ENCODE measurements at places on chromosomes 6 and 20.

DNA sequence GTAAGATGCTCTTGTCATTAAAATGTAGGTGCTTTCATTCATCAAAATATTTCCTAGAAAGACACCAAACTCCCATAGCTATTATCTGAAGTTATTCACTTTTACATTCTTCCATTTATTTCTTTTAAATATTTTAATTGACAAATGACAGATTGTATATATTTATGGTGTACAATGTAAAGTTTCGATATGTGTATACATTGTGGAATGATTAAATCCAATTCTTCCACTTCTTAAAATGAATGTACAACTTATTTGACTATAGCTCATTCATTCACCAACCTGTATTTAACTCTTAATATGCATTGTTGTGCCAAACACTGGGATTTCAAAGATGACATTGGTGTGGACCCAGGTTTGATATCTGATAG, 41.0 kb downstream of the CCN2 start:
- DNase-seq: no peak

- DNase-seq: no peak
Observed at GRCh38 chr6:39684790-39685488, 40.3 kb downstream of the KIF6 start.

DNA sequence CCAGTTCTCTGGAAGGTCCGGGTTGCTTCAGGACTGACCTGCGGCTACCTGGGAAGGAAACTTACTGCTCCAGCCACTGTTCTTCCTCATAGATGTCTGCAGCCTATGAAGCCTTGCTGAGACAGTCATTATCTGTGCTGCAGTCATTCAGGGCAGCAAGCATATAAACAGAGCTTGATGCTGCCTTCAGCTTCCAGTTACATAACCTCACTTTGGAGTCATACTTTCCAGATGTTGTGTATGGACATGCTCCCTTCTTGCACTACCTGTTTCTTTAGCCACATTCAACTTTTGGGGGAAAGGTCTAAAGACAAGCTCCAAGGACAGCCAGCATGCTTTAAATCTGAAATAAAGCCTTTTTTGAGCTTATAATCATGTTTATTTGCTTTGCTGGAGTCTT, 98.1 kb downstream of the SLC24A3 start:
- no peak for DNase-seq

GRCh38 chr6:15527838-15528617, 134.8 kb downstream of the DTNBP1 start:
- DNase-seq: no peak

GRCh38 chr20:58800134-58800871, 50.4 kb downstream of the GNAS-AS1 start:
- DNase-seq: no peak

DNA sequence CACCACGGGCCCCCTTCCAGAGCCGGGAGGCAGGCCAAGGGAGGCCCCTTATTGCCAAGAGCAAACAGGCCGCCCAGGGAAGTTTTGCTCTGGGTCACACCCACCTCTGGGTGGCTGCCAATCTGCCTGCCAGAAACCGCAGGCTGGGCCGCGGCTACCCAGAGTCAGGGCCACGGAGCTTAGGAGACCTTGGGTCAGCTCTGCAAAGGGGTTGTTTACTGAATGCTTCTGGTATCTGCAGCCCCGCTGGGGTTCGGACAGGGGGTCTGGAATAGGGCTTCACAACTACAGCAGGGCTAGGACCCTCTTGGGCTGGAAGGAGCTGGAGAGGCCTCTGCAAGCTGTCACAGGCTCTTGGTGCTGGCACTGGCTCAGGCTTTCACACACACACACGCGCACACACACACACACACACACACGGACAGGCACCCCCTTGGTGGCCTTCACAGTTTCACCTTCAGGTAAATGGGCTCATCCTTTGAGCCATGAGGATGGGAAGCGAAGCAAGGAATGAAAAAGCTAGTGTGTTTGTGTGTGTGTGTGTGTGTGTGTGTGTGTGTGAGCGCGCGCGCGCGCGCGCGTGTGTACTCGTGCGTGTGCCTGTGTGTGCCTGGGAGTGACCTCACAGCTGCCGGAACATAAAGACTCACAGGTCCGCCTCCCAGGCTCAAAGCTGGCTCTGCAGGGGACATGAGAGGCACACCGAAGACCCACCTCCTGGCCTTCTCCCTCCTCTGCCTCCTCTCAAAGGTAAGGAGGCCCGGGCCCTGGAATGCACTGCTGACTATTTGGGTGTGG, at the start of gene CCN5:
Gene CCN5, plus strand, starts transcription at position 669 of the 798 bp plus-strand sequence. Its CDS starts 22 bp downstream, at position 691.
- DNase-seq: no peak

- DNase-seq: no peak
Observed at GRCh38 chr20:33773412-33774089, 37.6 kb upstream of the CHMP4B start.

- no peak for DNase-seq
Observed at GRCh38 chr6:9606435-9607134, 808.3 kb downstream of the TFAP2A start.

DNA sequence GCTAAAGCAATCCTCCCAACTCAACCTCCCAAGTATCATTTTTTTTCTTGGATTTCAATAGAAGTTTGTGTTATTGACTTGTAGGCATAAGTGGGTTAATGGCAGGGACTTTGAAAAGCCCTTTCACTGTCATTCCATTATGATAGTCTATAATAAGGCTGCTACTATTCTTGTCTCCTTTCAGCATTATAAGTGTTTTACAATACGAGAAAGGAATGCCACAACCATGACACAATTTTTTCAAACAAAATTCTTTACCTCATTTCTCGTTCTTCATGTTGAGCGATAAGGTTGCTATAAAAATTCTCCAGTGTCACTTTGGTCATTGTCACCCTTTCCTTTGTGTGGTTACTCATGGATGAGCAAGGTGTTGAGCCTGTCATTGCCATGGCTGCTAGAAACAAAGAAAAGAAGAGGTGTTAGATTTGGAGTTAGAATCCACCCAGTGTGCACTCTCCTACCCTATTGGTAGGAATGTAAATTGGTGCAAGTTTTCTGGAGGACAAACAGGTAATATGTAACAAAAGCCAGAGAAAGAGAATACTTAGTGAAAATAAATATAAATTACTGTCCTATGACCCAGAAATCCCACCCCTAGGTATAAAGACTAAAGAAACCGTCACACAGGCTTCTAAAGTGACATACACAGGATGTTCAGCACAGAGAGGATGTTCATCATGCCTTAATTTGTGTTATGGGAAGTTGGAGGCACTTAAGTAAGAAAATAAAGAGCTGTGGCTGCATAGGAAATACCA, 7.3 kb downstream of the STK38 start:
- DNase-seq: no peak

- DNase-seq: no peak
Observed at GRCh38 chr6:131163886-131164285, 28.6 kb downstream of the AKAP7 start.

DNA sequence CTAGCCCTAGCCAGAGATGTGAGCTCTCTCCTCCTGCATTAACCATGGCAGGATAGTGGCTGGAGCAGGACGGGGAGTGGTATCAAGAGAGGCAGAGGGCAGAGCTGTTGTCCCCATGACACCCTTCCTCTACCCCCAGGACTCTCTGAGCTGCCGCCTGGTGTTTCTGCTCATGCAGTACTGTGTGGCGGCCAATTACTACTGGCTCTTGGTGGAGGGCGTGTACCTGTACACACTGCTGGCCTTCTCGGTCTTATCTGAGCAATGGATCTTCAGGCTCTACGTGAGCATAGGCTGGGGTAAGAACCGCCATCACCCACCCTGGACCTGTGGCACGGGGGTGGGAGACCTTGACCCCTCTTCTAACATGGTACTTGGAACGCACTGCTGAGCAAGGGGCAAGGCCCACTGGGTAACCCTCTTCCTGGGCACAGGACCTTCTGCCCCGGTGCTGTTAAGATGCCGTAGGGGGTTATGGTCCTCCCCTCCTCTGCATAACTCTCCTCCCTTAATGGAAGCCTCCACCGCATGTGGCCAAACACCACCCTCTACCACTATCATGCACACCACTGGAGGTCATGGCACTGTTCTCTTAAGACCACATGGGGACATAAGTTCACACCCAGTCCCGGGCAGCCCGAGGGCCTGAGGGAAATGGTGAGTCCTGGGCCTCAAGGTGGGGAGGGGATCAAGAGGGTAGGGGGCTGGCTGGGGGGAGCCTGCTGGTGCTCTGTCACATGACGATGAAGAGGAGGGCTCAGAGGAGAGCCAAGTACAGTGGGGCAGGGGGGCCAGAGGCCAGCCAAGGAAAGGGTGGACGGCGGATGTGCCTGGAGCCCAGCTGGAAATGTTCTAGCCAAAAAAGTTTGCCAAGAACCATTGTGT, 25.1 kb downstream of the GLP1R start:
- DNase-seq: no peak

DNA sequence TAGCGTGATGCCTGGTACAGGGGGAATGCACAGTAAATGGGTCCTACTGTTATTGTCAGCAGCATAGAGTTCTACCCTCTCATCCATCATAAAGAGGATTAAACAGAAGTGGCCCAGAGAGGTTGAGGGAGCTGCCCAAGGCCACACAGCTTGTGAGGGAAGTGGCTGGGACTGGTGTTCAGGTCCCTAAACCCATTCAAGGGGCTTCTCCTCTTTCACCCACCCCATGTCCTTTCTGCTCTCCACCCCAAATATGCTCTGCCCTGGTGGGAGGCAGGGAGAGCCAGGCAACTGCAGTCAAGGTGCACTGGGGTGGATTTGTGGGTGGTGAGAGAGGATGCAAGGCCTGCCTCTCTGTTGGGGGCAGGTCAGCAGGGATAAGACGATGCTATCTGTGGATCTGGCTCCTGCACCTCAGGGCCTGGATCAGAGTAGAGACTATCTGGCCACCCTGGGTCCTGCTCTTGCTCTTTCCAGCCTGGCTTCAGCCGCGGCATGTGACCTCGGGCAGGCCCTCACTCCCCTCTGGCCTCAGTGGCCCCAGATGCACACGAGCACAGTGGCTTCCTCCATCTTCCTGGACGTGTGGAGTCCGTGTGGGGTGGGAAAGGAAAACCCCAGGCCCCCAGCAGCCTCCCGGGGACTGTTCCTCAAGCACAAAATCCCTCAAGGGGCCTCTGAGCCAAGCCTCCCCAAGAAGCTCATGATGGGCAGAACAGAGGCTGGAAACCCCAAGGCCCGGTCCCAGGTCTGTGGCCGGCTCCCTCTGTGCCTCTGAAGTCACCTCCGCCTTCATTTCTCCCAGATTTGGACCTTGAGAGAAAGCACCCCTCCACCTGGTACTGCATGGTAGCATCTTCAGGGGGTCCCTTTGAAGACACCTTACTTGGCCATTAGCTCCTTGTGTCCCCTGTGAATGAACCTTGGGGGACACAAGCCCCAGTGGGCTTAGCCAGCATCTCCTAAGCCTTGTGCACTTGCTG, 3.4 kb upstream of the BPIFB6 start:
- DNase-seq: no peak

GRCh38 chr6:106082735-106083398, 3.3 kb upstream of the PRDM1 start:
- DNase-seq: no peak

GRCh38 chr6:33492093-33492492, 37.7 kb downstream of the ZBTB9 start:
- no peak for DNase-seq
